ENCODE measurements at places on chromosomes 2 and 18. TPM values are rescaled to one million over a fixed set of nuclear protein-coding genes. Genes with fewer than 3 reads are reported as not detected.
A peak's percentile ranks its signal among the peaks of the same experiment; 100 is the strongest.

Gene INO80D
- polyA plus RNA-seq = 16.7 TPM

Gene KIDINS220
- polyA plus RNA-seq = 23.8 TPM

Gene GAL3ST2
- polyA plus RNA-seq = not detected

Gene PFN4
- polyA plus RNA-seq = not detected

Gene PLCL1
- polyA plus RNA-seq = 13.1 TPM

Gene MBOAT2
- 1.4 TPM for polyA plus RNA-seq

Gene VAMP8
- 347 TPM for polyA plus RNA-seq

Gene TBC1D8
- polyA plus RNA-seq = 0.30 TPM

Gene TGFA
- polyA plus RNA-seq = 0.44 TPM

Gene NCKAP5
- polyA plus RNA-seq = not detected

Gene DAPL1
- not detected for polyA plus RNA-seq

Gene SLC14A1
- polyA plus RNA-seq = 2.2 TPM

Gene APOB
- polyA plus RNA-seq = not detected

Gene RNMT
- polyA plus RNA-seq = 81.3 TPM

Gene L3MBTL4
- polyA plus RNA-seq = 0.05 TPM

Gene EFR3B
- polyA plus RNA-seq = not detected

Gene QPCT
- polyA plus RNA-seq = 0.56 TPM

Gene RAB6D
- polyA plus RNA-seq = not detected

Gene GRHL1
- not detected for polyA plus RNA-seq

Gene SPTBN1
- polyA plus RNA-seq = 120 TPM

Gene FEV
- not detected for polyA plus RNA-seq

Gene DCC
- not detected for polyA plus RNA-seq

Gene RAD51AP2
- polyA plus RNA-seq = not detected

DNA sequence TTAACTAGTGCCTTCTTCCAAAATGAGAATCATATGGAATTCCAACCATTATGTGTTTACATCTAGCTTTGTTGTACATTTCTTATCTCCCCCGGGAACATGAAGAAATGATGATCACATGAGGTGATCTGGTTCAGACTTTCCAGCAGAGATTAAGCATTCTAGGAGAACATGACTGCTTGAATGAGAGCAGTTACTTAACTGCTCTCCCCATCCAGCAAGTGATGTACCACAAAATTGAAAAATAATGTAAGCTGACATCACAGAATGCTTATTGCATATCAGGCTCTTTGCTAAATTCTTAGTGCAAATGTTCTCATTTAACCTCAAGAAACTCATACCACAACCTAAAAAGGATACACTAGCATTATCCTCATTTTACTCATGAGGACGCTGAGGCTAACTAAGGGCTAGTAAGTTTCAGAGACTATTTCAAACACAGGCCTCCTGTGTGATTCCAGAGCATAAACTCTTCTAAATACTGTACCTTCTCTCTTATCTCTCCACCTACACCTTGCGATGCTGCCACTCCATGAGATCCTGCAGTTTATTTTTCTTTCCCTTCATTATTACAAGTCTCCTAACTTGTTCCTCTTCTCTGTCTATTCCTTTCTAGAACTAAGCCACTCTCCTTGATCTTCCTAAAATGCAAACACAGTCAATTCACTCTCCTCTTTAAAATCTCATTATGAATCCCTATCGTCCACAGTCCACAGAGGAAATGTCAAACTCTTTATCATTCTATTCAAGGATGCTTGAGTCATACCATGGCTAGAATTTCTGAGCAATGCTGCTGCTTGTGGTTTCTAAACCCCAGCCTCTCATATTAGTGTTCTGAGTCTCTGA is 1224.8 kb upstream of the ZEB2 start:
- DNase-seq = no peak

- no peak for DNase-seq
Observed at GRCh38 chr2:218781691-218782527, at the start of gene CYP27A1. Gene CYP27A1, plus strand, starts transcription at chr2:218782147. Its CDS starts 36 bp downstream, at chr2:218782183.

DNA sequence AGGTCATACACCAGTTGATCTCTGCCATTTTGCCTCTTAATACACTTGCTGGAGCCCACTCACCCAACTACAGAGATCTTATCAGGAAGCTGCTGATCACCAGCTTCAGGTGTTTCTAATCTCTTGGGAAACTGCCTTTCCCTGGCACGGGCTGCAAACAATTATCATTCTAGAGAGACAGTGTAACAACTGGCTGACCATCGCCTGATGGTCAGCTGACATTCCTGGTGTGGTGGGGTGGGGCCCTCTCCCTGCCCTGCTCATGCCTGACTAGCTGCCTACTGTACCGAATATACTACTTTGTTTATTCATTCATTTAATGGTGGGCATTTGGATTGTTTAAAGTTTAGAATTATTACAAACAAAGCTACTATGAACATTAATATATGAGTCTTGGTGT is 311.5 kb downstream of the CBLN2 start:
- DNase-seq = no peak

- DNase-seq = no peak
Observed at GRCh38 chr18:49966090-49966489, 152.8 kb upstream of the ACAA2 start.

- no peak for DNase-seq
Observed at GRCh38 chr2:239409976-239410375, 9.2 kb upstream of the HDAC4 start.

- DNase-seq = peak; percentile 94
Observed at GRCh38 chr2:119366649-119367471, at the start of the genes C2orf76 and DBI. Gene C2orf76, minus strand, starts transcription at chr2:119366834. Its CDS starts 26,875 bp downstream, at chr2:119339959. Gene DBI, plus strand, starts transcription at chr2:119366977. Its CDS starts 75 bp downstream, at chr2:119367052.

DNA sequence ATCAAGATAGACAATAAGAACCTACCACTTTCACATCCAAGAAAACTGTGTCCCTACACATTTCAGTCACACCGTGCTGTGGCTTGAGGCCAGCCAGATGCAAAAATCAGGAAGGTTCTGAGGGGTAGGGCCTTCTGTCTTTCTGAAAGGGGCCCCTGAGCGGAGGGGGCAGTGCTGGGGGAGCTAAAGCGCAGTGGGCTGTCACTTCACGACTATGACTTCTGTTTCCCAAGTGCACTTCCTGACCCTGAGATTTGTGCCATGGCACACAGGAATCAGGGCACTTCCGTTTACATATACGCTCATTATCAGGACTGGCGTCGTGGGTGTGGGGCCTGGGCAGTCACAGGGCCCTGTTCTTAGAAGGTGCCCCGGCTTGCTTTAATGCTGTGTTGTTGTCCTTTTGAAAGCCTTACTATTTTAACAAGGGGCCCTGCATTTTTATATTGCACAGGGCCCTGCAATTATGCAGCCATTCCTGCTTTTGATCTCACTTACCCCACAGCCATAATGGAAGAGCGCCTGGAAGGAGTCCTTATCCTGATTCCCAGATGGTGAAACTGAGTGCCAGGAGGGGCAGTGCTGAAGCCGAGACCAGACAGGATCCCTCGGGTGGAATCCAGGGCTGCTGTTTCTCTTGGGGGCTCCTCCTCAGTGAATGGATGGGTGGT is 620 bp downstream of the NGEF start:
- DNase-seq = no peak

DNA sequence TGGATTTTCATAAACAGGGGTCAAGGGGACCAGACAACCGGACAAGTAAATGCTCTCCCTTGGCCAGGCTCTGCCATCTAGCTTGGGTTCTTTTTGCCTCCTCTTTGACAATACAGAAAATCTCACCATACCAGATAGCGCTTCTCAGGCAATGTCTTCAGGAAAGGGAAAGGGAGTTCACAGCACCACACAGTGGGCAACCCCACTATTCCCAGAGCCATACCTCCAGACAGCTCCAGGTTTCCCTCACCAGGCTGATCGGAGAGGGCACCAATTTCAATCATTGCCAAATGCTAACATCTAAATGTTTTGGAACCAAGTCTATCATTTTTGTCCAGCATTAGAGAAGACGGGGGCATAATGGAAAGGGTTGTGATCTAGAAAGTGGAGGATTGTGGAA is 28.1 kb downstream of the CCDC68 start:
- DNase-seq = no peak

- DNase-seq = no peak
Observed at GRCh38 chr2:183803596-183803995, 679.4 kb downstream of the NUP35 start.

DNA sequence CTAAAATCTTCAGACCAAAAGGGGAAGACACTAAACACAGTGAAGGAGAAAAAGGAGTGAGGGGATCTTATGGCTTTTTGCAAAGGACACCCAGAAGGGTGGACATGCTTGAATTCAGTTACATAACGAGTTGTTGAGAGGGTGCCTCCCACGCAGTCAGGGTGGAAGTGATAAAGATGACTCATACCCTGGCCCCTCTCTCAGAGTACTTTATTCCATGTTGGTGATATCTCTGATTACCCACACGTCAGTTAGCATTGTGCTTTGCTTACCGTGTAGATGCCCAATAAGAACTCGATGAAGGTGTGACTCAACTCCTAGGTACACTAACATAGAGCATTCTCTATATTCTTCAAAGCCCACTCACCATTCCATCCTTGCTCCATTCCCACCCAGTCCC is 44.4 kb downstream of the EN1 start:
- no peak for DNase-seq

GRCh38 chr2:46042711-46043110 is 254.5 kb upstream of the EPAS1 start:
- no peak for DNase-seq

- no peak for DNase-seq
Observed at GRCh38 chr2:68736086-68736485, 1.5 kb downstream of the ARHGAP25 start.

DNA sequence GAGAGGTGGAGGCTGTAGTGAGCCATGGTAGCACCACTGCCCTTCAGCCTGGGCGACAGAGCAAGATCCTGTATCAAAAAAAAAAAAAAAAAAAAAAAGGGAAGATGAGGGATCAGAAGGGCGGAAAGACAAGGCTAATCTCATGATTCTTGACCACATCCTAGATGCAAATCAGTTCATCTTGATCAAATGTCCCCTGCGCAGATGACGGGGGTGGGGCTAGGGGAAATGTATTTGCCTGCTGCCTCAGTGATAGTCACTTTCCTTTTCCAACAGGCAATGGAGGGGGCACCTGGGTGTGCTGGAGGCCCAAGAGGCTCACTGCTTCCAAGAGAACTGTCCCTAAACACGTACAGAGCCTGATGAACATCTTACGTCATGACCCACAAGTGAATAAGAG is 3.7 kb upstream of the EMILIN2 start:
- no peak for DNase-seq

GRCh38 chr2:144745424-144745823 is 225.5 kb upstream of the ZEB2 start:
- DNase-seq = no peak

GRCh38 chr2:98004047-98004446 is 8.3 kb upstream of the TMEM131 start:
- no peak for DNase-seq

- DNase-seq = no peak
Observed at GRCh38 chr2:212536817-212537725, 1.5 kb downstream of the ERBB4 start.

GRCh38 chr18:26655525-26656430 is 107.4 kb upstream of the KCTD1 start:
- DNase-seq = no peak

DNA sequence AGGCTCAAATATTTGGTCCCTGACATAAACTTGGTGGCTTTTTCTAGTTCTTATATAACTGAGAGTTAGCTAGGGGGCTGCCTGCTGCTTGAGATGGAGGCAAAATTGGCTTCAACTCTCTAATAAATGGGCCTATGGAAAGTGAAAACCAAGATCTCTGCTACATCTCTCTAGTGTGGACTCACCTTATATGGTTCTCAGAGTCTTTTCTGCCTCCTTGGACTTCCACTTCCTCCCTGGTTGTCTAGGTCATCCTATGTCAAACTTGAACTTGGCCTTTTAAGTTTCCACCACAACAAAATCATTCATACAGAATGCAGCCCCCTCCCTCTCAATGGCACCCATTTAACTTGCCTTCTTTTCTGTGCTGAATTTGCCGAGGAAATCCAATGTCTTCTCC is 23.9 kb upstream of the ARHGAP25 start:
- no peak for DNase-seq

DNA sequence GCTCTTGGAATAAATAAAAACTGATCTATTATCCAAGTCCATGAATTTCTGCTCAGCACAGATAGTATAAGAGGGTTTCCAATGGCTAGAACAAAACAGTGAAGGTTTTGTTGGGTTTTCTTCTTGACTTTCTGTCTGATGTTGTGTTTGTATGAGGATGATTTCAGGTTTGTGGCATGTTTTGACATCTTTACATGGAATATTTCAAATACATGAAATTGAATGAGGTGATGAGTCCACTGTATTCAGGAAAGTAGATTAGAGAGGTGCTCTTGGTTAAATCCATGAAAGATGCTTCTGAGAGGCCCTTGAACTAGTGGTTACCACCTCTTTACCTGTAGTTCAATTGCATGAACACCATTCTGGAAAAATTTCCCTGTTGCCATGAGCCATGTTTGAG is 84.3 kb downstream of the RAPGEF4 start:
- no peak for DNase-seq

GRCh38 chr2:120235681-120236080 is 12.5 kb upstream of the TMEM185B start:
- no peak for DNase-seq

- no peak for DNase-seq
Observed at GRCh38 chr2:145584353-145584752, 1064.4 kb upstream of the ZEB2 start.

- no peak for DNase-seq
Observed at GRCh38 chr2:39156107-39156506, 35.3 kb upstream of the SOS1 start.

DNA sequence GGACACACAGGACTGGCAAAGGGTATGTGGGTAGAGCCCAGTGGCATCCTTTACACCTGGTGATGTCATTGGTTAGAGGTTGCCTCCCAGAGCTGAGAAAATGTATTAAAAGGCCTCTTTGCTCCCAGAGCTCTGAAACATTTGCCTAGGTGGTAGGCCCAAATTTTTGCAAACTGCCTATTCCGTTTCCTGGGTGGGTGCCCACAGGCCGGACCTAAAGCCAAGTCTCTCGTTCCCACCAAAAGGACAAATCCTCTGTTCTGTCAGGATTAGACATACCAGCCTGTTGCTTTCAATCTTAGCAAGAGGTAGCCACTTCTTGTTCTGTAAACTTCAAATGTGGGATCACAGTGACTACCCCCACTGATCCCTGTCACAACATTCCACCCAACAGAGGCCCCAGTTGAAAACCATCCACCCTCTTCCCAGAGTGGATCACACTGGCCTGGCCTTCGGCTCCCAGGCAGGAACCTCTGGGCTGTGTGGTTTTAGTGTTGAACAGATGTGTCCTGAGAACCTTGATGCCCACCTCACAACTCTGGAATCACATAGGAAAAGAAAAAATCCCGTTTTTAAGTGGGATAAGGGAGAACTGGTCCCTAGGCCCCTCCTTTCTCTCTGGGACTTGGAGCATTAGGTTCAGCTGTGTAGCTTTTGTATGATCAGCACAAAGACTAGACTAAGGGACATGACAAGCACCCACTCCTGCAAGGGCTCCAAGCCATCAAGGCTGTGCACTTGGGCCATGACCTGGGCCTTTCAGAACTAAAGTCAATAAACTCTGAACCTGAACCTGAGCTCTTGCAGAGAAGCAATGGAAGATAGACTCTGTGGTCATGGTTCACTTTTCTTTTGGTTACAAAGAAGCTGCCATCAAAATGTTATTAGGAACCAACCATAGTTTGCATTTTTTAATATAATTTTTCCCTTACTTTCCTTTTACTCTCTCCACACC is 211.3 kb downstream of the CYP26B1 start:
- DNase-seq = no peak

Measured in naive thymus-derived CD4-positive, alpha-beta T cell (primary cell).